ENCODE measurements at places on chromosomes 2 and 18.

GRCh38 chr2:108084311-108084710, 98.0 kb downstream of the SLC5A7 start:
- no peak for DNase-seq

DNA sequence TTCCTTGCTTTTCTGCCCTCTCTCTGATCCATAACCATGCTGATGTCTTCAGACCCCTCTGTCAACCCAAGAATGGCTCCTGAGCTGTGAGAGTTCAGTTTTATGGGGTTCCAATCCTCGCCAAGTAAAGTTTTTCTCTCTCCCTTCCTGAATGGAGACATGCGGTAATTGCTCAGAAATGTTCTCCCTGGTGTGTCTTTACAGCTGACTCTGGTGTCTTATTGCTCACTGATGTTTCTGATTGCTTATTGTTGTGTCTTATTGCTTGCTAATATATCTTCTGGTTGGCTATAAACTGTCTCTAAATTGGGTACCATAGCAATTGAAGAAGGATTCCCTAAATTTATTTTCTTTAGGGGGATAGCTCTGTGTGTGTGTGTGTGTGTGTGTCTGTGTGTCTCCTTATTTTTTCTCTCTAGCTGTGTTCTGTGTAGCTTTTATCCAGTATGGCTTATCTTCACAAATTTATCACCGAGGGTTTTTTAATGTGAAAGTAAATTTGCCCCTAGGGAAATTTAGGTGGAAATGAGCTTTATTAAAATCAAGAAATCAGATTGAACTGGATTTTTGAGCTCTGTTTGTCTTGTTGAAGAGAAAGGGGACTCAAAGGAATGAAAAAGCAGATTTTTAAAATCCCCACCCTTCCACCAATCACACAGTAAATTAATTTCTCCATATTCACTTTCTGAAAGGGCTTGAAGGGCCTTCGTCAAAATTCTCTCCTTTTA, 19.5 kb downstream of the MGAT5 start:
- DNase-seq, result no peak

- no peak for DNase-seq
These were observed 38.1 kb downstream of the SLC39A10 start for GRCh38 chr2:195695002-195695631.

DNA sequence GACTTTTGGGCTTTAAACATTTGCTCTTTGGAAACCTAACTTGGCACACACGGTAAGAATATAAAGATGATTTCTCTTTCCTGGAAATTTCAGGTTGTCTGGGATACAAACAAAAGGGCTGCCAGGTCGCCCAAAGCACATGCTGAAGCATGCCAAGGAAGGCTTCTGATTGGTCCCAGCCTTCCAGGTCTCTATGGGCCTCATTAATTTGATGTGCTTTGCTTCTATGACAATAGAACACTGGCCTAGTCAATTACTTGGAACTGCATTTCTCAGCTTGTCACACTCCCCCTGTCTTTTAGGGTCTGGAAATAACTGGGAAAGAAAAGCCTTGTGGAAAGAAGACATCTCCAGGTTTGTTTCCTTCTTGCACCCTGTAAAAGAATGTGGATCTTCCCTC, 228.9 kb downstream of the ADCYAP1 start:
- DNase-seq, result no peak

- no peak for DNase-seq
These were observed 322.1 kb downstream of the LRRTM1 start for GRCh38 chr2:79982445-79982844.

DNA sequence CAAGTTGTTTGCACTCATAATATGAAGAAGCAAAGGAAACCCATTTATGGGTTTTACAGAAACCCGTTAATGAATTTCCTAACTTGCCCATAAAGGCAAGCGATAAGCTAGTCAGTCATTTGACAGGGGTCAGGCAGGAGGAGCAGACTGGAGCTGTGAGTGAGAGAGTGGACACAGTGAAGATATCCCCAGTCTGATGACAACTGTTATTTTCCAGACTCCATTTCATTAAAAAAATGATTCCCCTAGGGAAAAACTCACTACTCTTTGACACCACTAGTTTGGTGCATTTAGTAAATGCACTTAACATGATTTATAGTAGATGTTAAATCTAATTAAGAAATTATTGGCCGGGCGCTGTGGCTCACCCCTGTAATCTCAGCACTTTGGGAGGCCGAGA, 80.8 kb downstream of the TGIF1 start:
- no peak for DNase-seq

- DNase-seq, result no peak
These were observed 86.5 kb downstream of the STK39 start for GRCh38 chr2:168160897-168161296.
